Ovary (tissue), 10 donors: ENCODE measurements at places on chromosomes 3 and 15. TPM values are rescaled to one million over a fixed set of nuclear protein-coding genes. Genes with fewer than 3 reads are reported as not detected.

DNA sequence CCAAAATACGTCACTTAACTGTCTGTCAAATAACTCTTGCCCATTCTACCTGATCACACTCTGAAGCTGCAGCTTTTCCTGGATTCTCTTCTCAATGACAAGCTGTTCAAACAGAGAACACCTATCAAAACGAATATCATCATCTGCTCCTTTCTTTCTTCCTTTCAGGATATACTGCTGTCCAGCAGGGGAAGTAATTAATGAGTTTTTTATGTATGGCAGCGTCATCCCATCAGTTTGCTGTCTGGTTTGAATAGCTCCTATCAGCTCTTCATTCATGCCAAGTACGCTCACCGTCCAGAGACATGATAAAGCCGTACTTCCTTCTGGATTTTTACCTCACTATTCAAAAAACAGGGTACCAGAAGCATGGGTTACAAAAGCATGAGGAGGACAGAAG lies at the start of gene CHRM5:
TSS of gene CHRM5 (plus strand) at position 274 of the 400 bp plus-strand sequence. CDS start 94,221 bp downstream, outside the sequence.
- no peak within 1 kb of the TSS for H3K27ac ChIP-seq
- H3K27me3 ChIP-seq, result no peaks in the 10 kb centered on the region
- H3K4me3 ChIP-seq, result no peak within 1 kb of the TSS
- no peaks in the 10 kb centered on the region for H3K4me1 ChIP-seq
- DNase-seq, result no peak

GRCh38 chr15:91981821-91982800 lies 128.6 kb downstream of the SLCO3A1 start:
- no peaks in the 10 kb centered on the region for H3K27me3 ChIP-seq
- no peaks in the 10 kb centered on the region for H3K36me3 ChIP-seq
- DNase-seq, result no peak
- H3K4me1 ChIP-seq, result peaks cover 12% of the 10 kb centered on the region
- no peak overlapping the region for H3K4me3 ChIP-seq
- H3K27ac ChIP-seq, result no peak overlapping the region

- no peak overlapping the region for H3K4me3 ChIP-seq
- no peak for DNase-seq
- no peaks in the 10 kb centered on the region for H3K36me3 ChIP-seq
- no peaks in the 10 kb centered on the region for H3K4me1 ChIP-seq
Measured at GRCh38 chr3:156606729-156607128, 51.8 kb upstream of the SSR3 start.

DNA sequence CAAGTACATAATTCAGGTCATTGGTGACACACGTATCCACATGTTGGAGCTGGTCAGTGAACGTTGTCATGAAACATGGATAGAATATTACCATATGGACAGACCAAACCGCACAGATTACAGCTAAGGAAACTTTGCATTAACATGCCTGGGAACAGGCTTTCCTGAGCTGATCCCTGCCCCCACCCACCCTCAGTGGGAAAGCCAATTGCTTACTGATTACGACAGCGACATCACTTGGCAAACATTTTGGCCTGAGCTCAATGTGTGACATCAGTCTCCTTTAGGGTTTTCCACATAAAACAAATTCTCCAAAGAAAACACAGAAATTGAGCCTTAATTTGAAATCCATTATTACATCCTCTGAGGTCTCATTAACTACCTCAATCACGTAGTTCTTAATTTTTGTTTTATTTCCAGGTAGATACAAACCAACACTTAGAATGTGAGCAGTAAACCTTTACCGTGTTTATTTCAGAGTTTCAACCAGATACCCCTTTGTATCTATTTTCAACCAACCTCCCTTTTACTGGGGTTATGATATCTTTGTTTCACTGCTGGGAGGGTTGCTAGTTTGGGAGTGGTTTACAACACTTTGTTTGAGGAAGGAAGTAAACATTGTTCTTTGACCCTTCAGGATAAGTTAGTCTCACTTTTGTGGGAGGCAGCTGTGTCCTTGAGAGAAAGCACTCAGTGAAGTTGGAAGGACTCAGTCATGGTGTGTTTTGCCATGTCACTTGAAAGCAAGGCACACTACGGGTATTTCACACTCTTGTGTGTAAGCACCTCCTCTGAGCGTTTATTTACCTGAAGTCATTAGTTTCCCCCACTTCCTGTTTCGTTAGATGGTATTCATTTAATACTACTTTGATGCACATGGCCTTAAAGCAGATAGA lies 103.1 kb downstream of the CMSS1 start:
- H3K4me1 ChIP-seq, result peaks cover 8% of the 10 kb centered on the region
- DNase-seq, result peak; percentile 57
- H3K27ac ChIP-seq, result no peak overlapping the region
- H3K27me3 ChIP-seq, result no peaks in the 10 kb centered on the region
- H3K4me3 ChIP-seq, result no peak overlapping the region

DNA sequence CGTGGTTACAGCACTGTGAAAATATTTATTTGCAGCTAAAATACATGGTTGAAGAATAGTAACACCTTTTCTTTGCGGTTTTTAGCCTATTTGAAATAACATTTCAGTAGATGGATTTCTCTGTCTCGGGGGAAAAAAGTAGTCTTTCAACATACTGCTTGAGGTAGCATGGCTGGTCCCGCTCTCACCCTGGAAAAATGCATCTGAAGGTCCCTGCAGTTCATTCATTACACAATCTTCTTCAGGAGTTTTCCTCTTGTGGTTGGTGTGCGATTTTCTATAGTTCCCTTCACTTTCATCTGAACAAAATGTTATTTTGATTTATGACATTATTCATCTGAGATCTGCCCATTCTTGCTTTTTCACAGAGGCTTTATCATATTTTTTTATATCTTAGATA lies 75.9 kb downstream of the STRIT1 start:
- no peak overlapping the region for H3K4me3 ChIP-seq
- DNase-seq, result no peak
- no peaks in the 10 kb centered on the region for H3K36me3 ChIP-seq
- no peaks in the 10 kb centered on the region for H3K4me1 ChIP-seq
- H3K27me3 ChIP-seq, result no peaks in the 10 kb centered on the region

DNA sequence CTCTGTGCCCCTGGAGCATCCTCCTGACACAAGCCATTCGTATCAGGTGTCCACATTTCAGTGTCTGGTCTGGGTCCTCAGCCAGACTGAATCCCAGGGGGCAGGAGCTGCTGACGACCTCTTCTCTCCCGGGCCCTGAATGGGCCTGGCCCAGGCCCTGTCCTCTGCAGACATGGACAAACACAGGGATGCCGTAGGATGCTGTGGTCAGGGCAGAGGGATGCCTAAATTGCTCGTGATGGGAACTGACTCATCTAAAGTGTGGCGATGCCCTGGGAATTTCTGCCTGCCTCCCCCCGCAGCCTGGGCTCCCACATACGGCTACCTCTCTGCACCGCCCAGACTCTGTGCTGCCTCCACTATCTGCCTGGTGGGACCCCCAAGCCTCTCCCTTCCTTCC lies 58.5 kb upstream of the CTSH start:
- no peak for DNase-seq
- H3K27ac ChIP-seq, result no peak overlapping the region
- H3K27me3 ChIP-seq, result no peaks in the 10 kb centered on the region
- no peaks in the 10 kb centered on the region for H3K36me3 ChIP-seq

DNA sequence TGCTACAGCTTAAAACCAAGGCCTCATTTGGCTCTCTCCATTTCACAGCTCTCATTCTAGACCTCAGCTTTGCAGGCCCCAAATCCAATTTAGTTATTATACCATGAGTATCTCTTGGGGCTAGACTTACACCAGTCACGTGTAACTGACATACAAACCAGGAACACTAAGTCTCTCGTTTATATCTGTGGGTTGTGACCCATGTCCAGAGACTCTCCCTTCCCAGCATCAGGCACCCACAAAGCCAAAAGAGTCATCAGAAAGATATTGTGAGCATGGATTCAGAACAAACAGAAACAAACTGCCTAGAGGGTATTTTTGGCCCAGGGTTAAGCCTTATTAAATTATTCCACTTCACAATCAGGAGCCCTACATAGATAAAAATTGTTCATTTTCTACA lies 5.6 kb upstream of the CCDC13 start:
- H3K4me1 ChIP-seq, result no peaks in the 10 kb centered on the region
- H3K36me3 ChIP-seq, result no peaks in the 10 kb centered on the region
- no peak for DNase-seq
- H3K4me3 ChIP-seq, result no peak overlapping the region
- no peak overlapping the region for H3K27ac ChIP-seq

DNA sequence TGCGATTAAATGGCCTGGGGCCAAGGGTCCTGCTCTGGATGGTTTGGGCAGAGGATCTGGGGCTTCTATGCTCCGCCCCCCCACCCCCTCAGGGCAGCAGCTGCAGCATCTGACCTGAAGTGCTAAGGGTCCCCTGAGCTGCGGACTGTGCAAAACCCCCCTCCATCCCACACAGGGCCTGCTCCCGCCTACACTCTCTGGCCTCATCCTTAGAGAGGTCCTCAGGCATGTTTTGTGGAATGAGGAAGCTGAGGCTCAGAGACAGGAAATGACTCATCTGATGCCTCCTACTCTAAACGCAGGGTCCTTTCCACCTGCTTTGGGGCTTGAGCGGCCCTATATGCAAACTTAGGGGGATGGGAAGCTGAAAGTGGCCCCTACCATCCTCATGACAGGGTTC lies 59.5 kb upstream of the CTSH start:
- no peak overlapping the region for H3K27ac ChIP-seq
- no peaks in the 10 kb centered on the region for H3K36me3 ChIP-seq
- no peak for DNase-seq
- H3K4me3 ChIP-seq, result no peak overlapping the region

GRCh38 chr15:58564981-58565380 lies 133.2 kb downstream of the LIPC start:
- DNase-seq, result no peak
- peaks cover 3% of the 10 kb centered on the region for H3K4me1 ChIP-seq

DNA sequence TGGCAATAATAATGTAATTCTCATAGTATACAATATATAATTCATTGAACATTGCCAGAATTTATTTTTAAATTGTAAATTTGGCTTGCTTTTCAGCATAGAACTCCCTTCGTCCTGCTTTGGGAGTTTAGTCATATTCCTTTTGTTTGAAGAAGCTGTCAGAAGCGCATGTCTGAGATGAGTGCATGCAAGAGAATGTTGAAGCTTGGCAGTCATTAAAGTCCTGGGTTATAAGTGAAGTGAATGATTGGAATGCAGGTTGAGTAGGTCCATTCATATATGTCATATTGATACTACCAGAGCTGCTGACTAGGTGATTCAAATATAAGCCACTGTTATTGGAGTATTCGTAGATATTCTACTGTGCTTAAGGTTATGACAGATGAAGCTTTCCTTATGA lies 243.6 kb upstream of the MDFIC2 start:
- no peaks in the 10 kb centered on the region for H3K27me3 ChIP-seq
- no peaks in the 10 kb centered on the region for H3K4me1 ChIP-seq
- no peak overlapping the region for H3K27ac ChIP-seq
- H3K36me3 ChIP-seq, result no peaks in the 10 kb centered on the region

GRCh38 chr15:73956743-73957135 lies 30.5 kb downstream of the LOXL1 start:
- DNase-seq, result peak; percentile 23
- no peaks in the 10 kb centered on the region for H3K27me3 ChIP-seq
- no peak overlapping the region for H3K27ac ChIP-seq
- H3K4me3 ChIP-seq, result no peak overlapping the region
- no peaks in the 10 kb centered on the region for H3K36me3 ChIP-seq

MITF gene
- 20.6 TPM for total RNA-seq

ARGFX gene
- total RNA-seq, result not detected

ANKDD1A gene
- total RNA-seq, result 5.7 TPM

MST1 gene
- total RNA-seq, result 12.4 TPM

ZKSCAN7 gene
- total RNA-seq, result 7.3 TPM

AP3B2 gene
- total RNA-seq, result 1.6 TPM
